ENCODE measurements at places on chromosomes 11 and 22.

DNA sequence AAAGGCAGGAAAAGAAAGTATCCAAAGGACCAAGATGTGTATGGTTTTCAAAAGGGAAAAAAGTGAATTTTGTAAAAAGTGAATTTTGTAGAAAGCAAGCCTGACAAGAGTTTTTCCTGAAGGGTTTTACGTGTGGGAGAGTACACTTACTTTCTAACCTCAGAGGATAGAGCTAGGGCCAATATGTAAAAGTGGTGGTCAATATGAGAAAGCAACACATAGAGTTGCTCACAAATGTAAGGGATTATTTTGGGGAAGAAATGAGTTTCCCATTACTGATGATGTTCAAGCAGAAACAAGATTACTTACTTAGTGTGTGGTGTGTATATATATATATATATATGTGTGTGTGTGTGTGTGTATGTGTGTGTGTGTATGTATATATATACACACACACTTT lies 162.5 kb downstream of the SWAP70 start:
- DNase-seq, result no peak

- DNase-seq, result no peak
Measured at GRCh38 chr22:17228725-17229126, 9.5 kb upstream of the ADA2 start.

DNA sequence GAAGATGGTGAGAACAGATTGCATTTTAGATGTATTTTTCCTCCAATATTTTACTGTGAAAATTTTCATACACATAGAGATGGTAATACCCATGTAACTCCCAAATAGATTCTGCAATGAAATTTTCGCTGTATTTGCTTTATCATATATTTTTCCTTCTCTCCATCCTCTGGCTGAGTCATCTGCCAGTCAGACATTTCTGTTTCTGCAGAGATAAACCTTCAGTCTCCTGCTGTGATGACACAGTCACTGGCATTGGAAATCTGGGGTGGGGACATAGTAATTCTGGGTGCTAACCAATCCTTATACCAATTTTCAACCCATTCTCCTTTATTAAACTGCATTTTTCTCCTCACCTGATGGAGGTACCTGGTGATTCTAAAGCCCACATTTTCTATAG lies 33.7 kb downstream of the SVIP start:
- no peak for DNase-seq

GRCh38 chr11:86214710-86215109 lies 29.8 kb upstream of the EED start:
- no peak for DNase-seq

DNA sequence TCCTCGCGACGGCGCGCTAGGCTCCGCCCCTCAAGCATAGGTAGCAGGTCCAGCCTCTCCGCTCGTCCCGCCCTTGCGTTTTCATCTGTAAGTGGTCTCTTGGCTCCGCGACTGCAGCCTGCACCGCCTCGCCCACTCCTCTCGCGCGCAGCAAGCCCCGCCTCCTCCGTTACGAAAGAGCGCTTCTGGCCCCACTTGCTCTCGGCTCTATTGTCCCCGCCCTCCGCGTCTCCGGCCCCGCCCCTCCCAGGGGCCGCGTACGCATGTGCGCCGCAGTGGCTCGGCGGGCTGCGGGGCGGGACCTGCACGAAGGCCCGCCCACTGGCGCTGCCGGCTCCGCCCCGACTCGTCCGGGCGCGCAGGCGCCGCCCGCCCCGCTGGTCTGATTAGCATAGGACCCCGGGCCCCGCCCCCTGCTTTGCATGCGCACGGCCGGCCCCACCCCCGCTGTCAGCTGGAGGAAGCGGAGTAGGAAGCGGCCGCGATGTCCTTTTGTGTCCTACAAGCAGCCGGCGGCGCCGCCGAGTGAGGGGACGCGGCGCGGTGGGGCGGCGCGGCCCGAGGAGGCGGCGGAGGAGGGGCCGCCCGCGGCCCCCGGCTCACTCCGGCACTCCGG lies at the start of gene ESRRA:
Gene ESRRA (plus strand): TSS at position 450 of the 616 bp plus-strand sequence. CDS start 1,656 bp downstream, outside the sequence.
- peak; percentile 90 for DNase-seq

GRCh38 chr22:49062802-49063544 lies 764.7 kb downstream of the BRD1 start:
- DNase-seq, result no peak

DNA sequence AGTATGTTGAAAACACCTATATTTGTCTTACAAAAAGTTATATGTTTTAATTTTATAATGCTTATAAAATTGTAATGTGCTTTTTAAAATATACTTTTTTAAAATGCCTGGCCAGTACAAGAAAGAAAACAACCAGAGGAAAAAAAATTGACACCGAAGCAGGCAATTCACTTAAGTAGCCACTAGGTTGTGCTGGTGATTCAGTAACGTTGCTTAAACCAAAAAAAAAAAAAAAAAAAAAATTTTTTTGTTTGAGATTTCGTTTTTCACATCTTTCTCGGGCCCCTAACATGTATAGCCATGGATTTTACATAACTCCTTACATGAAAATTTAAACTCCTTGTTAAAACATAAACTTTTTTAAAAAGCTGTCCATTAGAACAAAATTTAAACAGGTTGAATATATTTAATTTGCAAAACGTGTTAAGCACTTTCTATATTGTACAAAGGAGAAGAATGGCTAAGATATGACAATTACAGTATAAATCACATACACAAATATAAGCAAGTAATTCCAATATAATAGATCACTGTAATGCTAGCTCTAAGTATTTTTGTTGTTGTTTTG lies 9.2 kb downstream of the OR8B4 start:
- DNase-seq, result no peak

DNA sequence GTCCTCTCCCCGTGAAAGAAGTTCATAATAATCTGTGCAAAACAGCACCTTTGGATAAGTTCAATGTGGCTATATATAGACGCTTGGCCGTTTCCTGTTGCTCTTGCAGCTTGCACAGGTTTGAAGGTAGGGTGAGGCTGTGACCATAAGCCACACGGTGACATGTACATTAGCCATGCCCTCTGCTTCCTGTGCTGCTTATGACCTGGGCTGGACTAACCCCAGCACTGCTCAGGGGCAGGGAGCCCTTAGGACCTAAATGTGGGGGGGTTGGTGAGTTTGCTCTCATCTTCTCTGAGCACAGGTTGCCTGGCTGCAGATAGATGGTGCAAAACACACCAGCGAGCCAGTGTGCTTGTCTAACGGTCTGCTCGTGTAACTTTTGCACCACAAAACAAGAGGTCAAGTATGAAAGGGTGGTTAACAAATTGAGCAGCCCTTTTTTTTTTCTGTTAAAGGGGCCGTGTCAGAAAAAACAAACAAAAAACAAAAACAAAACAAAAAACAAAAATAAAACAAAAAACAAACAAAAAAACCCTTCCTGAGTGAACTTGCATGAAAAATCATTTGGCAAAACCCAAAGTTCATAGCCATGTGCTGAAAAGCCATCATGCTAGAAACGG lies 37.3 kb downstream of the FLI1 start:
- DNase-seq, result no peak

DNA sequence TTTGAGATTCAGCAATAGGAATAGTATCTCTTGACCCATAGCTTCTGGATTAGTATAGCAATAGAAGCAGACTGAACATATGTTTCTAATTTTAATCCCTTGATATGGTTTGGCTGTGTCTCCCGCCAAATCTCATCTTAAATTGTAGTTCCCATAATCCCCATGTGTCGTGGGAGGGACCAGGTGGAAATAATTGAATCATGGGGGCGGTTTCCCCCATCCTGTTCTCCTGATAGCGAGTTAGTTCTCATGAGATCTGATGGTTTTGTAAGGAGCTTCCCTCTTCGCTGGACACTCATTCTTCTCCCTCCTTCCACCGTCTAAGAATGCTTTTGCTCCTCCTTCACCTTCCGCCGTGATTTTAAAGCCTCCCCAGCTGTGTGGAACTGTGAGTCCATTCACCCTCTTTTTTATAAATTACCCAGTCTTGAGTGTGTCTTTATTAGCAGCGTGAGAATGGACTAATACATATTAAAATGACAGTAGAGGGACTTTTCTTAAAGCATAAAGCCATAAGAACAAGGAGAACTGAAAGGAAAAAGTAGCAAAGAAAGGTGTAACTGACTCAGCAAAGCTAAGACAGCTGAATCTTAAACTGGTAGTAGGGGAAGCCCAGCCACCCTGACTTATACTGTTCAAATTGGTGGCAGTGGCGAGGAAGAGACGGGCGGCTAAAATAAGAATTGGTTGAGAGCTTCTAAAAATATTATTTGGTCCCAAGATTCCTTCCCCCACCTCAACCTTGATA lies 20.3 kb upstream of the SLN start:
- no peak for DNase-seq

DNA sequence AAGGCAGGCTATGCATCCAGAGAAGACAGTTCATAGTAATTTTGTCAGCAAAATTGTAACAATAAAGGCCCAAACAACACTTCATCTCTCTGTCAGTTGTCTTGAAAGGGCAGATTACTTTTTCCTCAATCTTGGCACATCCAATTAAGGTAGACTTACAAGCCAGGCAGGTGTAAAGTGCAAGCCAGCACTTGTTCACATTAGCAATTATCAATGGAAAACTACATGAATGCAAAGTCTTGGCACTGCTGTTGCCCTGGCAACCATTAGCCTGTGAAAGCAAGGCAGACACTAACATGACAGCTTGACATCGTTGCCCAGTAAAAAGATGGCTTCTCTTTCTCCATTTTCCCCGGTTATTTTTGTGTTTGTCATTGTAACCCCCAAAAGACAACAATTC lies 677.2 kb upstream of the TENM4 start:
- DNase-seq, result no peak

- DNase-seq, result peak; percentile 57
Measured at GRCh38 chr11:12377106-12377823, at the start of gene PARVA. Gene PARVA, plus strand, starts transcription at chr11:12377571. Its CDS starts 77 bp downstream, at chr11:12377648.

DNA sequence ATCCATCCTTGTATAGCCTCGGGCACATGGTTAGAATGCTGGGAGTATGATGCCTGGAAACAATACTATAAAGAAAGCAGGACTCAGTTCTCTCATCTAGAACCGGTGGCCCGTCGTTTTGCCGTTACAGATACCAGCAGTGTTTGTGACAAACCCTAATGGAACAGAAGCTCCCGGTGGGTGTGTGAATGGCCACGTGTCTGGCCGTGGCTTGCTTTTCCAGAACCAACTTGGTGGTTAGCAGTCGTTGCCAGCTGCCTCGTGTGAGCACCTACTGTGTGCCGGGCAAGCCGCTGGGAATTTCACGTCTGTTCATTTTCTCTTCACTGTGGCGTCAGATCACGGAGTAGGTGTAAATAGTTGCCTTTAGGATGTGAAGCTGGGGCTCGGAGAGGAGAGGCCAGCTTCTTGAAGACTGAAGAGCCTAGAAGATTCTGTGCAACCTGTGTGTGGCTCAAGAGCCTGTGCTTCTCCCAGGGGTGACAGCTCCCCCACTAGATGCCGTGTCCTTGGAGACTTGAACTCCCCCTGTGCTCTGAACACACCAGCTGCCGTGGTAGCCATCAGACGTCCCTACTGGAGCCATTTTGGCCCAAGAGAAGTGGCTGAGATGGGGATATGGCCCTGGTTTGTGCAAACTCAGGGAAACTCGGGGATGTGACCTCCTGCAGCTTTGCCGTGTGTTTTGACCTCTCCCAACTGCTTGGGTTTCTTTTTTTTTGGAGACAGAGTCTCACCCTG lies 57.5 kb upstream of the PPARA start:
- no peak for DNase-seq

- DNase-seq, result no peak
Measured at GRCh38 chr22:11325767-11326166, 4202.2 kb upstream of the OR11H1 start.

All from iPS DF 19.7 (cell line).